ENCODE measurements at places on chromosomes 6 and 20.

GRCh38 chr20:57876163-57876562, 166.3 kb upstream of the PMEPA1 start:
- DNase-seq: no peak

DNA sequence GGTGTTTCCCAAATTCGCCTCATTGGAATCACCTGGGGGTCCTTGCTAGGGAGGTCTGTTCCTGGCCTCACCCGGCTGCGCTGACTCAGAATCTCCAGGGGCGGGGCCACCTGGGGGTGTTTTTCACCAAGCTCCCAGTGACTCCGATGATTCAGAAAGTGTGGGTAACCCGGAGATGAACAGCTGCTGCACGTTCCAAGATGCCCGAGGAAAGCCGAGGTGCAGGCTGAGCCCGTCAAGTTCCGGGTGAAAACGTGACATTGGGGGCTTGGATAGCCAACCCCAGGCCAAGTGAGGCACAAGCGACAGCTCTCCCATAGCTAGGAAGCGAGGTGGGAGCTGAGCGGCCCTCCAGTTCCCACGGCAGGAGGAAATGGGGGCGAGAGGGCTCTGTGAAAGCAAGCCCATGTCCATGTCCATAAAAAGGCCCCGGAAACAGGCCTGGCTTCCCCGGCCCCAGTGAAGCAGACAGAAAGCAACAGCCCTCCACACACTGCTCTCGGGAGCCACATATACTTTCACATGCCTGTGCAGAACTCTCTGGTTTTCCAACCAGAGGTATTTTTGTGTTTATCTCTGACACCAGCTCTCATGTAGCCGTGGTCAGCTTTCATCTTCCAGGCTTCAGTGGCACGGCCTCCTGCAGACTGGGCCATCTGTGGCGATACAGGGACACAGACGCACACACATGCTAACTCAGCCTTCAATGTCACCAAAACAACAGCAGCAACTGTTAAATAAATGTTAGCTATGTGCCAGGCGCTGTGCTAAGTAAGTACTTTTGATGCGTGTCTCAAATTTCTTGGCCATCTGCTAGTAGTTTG, 90.7 kb upstream of the CCDC28A start:
- DNase-seq: no peak

DNA sequence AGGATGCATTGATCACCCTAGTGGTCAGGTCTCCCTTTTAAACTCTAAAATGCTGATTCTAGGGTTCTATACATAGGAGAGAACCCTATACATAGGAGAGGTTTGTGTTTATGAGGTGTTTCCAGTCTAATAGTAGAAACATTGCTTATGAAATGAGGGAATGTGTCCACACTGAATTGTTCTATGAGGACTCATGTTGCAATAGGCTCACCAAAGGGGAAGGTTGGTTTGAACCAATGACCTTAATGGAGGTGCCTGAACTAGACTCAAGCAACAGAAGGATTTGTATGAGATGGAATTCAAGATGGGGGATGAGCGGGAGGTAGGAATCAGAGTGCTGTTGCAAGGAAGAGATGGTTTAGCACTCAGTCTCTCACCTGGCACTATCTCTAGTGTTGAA, 33.5 kb upstream of the UBR2 start:
- DNase-seq: no peak

- peak; percentile 10 for DNase-seq
Observed at GRCh38 chr6:160733050-160733646, 31.1 kb downstream of the PLG start.

GRCh38 chr6:85948481-85948880, 305.8 kb upstream of the SYNCRIP start:
- DNase-seq: no peak

- DNase-seq: no peak
Observed at GRCh38 chr6:73951183-73951582, 255.2 kb downstream of the CD109 start.

DNA sequence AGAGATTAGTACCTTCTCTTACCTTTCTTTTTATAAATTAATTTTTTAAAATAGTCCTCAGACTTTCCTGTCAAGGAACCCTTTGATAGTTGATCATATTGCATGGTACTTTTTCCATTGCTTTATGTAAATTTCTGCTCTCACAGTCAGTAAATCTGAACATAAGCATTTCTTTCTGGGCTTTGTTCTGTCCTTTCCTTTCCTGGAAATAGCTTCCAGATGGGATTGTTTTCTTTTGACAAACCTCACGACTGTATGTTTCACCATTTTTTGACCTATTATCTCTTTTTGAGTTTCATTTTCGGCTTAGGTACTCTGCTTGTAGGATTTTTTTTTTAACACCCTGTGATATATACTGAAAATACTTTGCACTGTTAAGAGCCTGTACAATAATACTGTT, 32.6 kb downstream of the UTRN start:
- no peak for DNase-seq

DNA sequence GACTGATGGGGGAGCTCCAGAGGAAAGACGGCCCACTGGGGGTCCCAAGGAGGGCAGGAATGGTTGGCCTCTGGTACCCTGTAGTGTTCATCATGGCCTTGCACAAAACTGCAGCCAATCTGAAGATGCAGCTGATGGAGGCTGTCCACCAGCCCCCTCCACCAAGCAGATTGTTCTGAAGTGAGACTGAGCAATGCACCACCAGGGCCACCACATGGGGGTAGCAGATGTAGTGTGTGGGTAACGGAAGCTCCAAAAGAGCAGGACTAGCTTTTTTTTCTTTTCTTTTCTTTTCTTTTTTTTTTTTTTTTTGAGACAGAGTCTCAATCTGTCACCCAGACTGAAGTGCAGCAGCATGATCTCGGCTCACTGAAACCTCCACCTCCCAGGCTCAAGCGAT, 181.0 kb upstream of the MYLIP start:
- DNase-seq: no peak

DNA sequence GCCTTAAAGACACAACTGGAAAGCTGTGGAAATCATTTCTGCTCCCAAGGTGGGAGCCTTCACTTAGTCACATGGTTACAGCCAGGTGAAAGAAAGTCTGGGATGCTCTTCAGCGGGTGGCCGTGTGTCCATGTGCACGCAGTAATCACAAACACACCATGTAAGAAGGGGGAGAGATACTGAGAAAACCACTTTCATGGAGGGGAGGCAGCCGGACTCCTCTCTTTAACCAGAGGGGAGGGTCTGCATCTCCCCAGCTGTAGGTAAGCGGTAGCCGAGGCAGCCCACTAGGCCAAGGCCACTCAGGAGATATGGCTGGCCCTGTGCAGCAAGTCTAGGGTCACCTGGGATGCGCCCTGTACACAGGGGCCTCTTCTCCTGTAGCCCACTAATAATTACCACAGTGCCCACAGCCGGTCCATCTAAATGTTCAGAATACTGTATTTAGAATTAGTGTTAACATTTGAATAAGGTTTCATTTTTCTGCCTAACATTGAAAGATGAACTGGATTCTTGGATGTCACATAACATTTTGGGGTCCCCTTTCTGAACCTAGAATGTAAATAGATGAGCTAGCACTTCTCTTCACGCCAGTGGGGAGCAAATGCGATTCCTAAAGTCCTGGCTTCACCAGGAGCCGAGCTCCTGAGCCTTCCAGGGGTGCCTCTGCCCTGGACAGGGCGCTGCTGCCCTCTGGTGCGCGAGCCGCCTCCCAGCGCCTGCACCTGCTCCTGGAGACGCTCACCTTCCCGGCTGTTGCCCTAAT, 15.9 kb downstream of the GPR31 start:
- peak; percentile 39 for DNase-seq

- DNase-seq: peak; percentile 68
Observed at GRCh38 chr6:31834367-31835250, 7.1 kb downstream of the HSPA1B start.

- DNase-seq: no peak
Observed at GRCh38 chr20:23180451-23180921, 94.4 kb upstream of the CD93 start.

DNA sequence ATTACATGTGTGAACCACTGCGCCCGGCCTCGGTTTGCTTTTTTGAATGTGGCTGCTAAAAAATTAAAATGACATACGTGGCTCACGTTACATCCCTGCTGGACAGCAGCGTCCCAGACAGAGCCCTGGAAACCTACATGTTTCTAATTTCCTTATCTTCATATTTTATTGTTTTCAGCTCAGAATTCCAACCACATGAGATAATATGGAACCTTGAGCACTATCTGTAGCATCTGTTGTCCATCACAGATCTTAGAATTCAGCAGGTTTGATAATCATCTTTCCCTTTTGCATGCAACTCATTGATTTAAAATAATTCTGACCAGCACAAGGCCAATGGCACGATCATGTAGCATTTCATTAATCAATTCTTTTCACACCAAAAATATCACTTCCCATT, 25.9 kb upstream of the CCR6 start:
- no peak for DNase-seq

DNA sequence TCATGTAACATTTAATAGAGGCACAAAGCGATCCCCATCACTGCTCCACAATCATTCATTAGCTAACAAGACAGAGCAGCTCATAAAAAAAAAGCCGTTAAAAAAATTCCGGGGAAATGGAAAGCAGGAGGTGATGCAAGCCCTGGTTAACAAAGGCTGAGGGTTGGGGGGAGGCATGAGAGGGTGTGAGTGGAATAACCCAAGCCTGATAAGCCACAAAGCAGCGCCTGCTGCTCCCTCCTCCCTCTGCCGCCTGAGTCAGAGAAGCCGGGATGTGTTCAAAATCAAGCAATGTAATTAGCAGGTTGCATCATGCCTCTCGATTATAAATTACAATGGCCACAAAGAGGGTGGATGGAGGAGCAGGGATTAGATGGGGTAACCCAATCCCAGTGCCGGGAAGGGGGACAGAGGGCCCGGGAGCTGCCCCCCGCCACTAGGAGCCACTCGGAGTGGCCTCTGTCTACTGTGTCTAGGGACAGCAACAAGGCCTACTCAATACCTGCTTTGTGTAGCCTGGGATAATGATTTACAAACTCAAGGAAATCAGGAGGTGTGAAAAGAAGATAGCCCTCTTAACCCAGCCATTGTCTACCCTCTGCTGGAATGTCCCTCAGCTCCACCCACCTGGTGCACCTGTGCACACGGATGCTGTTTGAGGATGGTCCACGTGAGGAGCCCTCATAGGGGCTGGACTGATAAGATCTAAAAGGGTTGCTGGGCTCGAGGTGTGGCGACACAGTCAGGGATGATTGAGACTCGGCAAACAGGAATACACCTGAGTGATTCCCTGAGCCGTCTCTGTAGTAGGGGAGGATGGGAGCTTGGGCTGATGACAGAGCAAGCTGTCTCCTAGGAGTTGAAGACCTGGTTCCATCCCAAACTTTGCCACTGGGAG, 156.9 kb downstream of the VEGFA start:
- DNase-seq: no peak

DNA sequence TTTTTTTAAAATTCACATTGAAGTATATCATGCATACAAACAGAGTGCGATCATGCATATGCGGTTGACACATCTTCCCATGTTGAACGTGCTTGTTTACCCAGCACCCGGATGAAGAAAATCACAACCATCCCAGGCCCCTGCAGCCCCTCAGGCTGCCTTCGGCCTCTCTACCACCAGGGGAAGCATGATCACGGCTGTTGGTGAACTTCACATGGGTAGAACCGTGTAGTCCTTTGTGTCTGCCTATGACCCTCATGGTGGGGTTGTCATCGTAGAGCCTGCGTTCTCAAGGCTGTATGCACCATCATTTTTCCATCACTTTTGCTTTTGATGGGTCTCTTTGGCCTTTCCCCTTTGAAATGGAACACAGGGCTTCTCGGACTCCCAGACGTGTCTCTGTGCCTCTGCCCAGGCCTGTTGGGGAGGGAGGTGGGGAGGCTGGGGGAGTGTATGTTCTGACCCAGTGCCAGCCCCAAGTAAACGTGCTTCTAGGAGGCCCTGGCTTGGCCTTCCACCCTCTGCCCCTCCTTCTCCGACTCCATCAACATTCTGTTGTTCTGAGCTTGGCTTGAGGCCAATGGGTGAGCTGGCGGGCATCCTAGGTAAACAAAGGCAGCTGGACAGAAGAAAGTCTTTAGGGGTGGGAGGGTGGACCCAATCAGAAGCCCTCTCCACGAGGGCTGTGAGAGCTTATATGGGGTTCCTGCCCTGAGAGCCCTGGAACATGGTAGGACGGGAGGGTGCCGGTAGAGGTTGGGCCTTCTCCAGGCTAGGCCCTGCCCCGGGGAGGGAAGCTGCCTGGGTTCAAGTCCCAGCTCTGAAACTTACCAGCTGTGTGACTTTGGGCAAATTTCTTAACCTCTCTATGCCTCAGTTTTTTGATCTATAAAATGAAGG, 39.7 kb downstream of the TGM2 start:
- DNase-seq: no peak
